CD4-positive, alpha-beta memory T cell (primary cell): ENCODE measurements at places on chromosomes 1 and 21.

GRCh38 chr1:218395916-218396315 is 50.8 kb downstream of the TGFB2 start:
- DNase-seq = no peak

DNA sequence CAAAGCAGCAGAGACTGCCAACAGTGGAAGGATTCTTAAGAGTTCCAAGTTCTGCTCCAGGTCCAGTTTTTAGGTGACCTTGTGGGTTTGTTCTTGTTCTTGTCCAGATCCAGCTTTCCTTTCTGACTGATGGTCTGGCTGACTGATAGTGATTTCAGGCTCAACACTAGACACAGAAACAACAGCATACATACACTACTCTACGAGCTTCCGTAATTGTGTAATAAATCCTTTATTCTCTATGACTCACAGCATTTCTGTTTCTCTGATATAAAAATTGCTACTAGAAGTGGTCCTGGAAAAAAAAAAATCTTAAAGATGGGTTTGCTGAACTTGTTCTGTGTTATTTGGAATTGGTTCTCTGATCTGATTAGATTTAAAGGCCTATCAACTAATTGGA is 62.2 kb upstream of the PTCH2 start:
- no peak for DNase-seq

DNA sequence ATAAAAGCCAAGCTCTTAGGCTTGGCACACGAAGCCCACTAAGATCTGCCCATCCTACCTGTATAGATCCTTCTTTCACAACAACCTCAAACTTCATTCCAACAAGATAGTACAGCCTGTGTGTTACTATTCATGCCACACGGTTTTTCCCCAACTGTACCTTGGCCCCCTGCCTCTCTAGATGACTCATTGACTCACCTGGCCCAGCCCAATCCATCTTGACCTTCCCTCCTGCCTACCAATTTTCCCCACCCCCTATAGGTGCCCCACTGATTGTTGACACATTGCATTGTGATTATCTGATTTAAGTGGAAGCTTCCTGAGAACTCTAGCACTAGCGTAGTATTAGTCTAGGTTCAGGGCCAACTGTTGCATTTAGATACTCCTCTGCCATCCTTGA is 2.0 kb upstream of the CD101 start:
- DNase-seq = no peak

DNA sequence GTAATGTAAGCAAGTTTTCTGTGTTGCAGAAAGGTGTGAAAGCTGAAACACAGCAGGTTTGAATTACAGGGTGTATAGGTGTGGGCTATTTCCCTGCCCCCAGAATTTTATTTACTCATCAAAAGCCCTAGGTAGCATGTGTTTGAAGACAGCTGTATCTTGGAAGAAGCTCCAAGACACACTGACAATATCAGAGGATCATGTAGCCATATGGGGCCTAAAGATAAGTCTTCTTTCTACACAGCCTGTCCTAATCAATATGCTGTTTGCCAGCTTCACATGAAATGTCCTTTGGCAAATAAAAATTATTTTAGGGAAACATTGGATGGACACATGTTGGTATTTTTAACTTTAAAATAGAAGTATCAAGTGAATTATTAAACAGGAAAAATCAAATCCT is 17.5 kb upstream of the SUCO start:
- DNase-seq = no peak

- DNase-seq = no peak
Measured at GRCh38 chr1:213940947-213941346, 46.8 kb upstream of the PROX1 start.

- DNase-seq = no peak
Measured at GRCh38 chr1:112536561-112536960, 27.8 kb downstream of the WNT2B start.

- peak; percentile 46 for DNase-seq
Measured at GRCh38 chr1:44318097-44319088, 36.7 kb downstream of the ERI3 start.

GRCh38 chr1:235972311-235972689 is 92.6 kb downstream of the NID1 start:
- DNase-seq = no peak

DNA sequence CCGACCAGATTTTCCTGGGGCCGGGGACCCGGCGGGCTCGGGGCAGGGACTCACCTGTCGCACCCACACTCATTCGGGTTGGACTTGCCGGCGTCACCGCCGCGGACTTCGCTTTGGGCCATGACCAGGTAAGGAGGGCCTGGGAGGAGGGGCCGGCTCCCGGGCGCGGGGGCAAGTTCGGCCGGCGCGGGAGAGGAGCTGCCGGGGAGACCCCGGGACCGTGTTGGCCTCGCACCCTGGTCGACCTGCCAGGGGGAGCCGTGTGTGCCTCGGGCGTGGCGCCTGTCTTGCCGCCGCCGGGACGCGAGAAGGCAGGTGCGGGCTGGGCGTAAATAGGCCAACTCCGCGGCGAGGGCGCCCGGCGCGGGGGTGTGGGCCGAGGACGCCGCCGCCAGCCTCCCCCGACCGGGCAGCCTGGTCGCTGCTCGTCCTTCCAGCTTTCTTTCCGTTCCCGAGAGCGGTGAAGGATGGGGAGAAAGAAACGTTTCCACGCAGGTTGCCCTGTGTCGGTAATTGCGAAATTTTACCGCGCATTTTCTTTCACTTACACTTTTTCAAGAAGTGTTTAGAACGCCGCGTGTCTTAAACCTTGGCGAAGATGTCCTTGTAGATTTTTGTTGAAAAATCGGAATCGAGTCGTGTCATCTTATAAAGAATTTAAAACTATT is 558 bp downstream of the USP1 start:
- DNase-seq = peak; percentile 52

GRCh38 chr1:84619383-84620102 is 45.3 kb upstream of the CTBS start:
- no peak for DNase-seq

GRCh38 chr21:42156690-42157605 is 62.0 kb upstream of the ABCG1 start:
- no peak for DNase-seq
